ENCODE measurements at places on chromosomes 2 and 18.

DNA sequence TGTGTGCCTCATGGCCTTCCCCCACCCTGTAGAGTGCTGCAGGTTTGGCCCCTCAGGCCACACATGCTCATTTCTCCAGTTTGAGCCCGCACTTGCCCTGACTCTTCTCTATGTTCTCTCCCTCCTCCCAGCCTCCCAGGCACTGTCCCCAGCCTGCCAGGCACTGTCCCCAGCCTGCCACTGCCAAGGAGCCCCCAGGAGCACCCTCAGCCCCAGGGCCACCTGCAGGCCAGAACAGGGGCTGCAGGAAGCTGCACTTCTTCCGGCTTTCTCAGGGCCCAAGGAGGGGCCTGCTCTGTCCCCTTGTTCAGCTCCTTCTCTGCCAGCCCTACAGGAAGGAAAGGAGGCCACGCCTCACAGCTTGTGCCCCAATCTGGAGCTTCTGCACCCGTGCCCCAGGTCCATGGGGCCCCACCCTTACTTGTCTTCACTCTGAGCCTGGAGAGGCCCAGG, 31.6 kb downstream of the CYP26B1 start:
- no peak for DNase-seq

DNA sequence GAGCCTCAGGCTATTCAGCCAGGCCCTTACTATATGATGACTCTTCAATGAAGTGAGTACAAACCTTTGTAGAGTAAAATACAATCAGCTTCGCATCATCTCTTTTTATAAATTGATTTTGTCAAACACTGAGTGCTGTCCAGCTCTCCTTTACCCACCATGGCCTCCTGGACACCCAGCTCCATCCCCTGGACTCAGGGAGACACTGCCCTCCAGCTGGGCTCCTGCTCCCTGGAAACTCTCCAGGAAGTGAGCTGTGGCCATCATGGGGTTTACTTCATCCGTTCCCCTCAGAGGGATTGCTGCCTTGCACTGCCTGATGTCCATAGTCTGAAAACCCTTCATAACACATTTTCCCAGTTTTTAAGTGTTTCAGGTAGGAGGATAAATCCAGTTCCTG, 82.5 kb upstream of the XIRP2 start:
- DNase-seq: no peak

DNA sequence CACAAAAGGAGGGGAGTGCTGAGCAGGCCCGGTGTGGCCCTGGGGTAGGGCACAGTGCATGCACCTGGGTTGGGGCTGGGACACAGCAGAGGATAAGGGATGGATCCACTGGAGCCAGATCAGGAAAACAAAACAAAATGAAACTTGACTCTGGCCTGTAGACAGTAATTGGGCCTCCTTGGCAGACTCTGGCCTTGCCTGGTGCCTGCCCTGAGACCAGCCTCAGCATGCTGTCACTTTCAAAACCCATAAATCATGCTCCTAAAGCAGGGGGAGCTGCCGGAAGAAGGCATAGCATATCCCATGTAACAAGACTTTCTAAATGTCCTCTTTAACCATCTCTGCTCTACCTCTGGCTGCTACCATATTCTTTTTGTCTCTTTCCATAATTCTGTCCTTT, 61.1 kb upstream of the IGFBP5 start:
- no peak for DNase-seq

DNA sequence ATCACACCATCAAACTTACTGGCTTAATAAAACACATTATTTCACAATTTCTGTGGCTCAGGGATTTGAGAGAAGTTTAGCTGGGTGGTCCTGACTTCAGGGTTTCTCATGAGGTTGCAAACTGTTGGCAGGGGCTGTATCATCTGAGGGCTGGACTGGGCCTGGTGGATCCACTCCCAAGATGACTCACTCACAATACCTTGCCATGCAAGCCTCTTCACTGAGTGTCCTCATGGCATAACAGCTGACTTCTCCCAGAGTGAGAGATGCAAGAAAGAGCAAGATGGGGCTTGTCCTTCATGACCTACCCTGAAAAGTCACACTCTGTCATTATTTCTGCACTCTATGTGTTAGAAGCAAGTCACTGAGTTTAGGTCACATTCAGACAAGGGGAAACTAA, 73.8 kb downstream of the AQP4 start:
- DNase-seq: no peak

GRCh38 chr2:241149675-241149924, 328 bp upstream of the PASK start:
- no peak for DNase-seq

GRCh38 chr2:96537734-96538486, 1.4 kb downstream of the ARID5A start:
- DNase-seq: no peak
